DMS53 (cell line): ENCODE measurements at places on chromosomes 6 and 20.
A peak's percentile ranks its signal among the peaks of the same experiment; 100 is the strongest.

- peak; percentile 49 for DNase-seq
Measured at GRCh38 chr20:34084227-34084923, 27.7 kb downstream of the EIF2S2 start.

GRCh38 chr6:128632131-128632530, 111.7 kb upstream of the PTPRK start:
- no peak for DNase-seq

DNA sequence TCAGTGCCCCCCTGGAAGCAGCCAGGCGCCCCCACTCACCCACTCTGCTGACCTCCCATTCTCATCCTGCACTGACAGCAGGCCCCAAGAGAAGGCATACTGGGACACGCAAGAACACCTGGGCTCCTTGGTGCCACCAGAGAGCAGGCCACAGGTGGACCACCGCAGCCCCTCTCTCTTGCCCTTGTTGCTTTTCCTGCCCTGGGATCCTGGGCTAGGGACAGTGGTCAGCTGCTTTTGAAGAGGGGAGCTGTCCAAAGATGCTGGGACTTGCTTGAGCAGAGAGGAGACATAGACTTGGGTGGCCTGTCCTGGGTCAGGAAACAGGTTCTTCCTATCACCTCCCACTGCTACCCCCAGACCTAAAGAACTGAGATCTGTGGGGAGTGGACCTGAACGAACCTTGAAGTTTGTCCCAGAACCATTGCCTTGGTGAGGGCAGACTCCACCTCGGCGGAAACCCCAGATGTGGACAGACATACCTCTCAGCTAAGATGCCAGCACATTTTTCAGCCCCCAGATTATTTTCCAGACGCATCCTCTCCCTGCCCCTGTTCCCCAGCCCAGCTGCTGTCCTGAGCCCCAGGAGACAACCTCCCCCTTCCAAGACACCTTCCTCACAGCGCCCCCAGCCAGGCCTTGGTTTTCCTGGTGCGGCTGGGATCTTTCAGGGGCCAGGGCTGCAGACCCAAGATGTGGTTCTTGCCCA, 1.1 kb downstream of the GLP1R start:
- DNase-seq = no peak

DNA sequence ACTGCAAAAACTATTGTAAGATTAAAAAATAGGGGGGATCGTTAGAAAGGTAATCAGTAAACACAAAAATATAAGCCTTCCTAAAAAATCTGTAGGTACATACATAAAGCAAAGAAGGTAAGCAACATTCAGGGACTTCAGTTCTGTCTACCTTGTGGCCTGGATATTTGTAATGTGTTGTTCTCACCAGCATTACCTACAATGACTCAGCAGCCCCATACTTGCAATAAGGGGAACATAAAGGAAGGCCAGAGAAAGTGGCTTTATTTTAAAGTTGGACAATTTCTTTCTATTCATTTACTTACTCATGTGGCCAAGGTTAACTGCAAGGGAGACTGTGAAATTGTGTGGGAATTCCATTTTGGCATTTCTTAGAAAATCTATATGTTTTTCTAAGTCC, 277.2 kb upstream of the PREP start:
- DNase-seq = peak; percentile 15

- DNase-seq = peak; percentile 72
Measured at GRCh38 chr6:4941782-4942672, 61.8 kb downstream of the RPP40 start.
